Stimulated activated CD8-positive, alpha-beta memory T cell treated with anti-CD3 and anti-CD28 coated beads, Interleukin-7, amount 100 ng/mL, for 24 hours (primary cell): ENCODE measurements at places on chromosomes 2 and 18.

- no peak for DNase-seq
Measured at GRCh38 chr2:56262241-56262640, 78.5 kb downstream of the CCDC85A start.

GRCh38 chr2:230865766-230866755, 1.3 kb downstream of the ITM2C start:
- no peak for DNase-seq

DNA sequence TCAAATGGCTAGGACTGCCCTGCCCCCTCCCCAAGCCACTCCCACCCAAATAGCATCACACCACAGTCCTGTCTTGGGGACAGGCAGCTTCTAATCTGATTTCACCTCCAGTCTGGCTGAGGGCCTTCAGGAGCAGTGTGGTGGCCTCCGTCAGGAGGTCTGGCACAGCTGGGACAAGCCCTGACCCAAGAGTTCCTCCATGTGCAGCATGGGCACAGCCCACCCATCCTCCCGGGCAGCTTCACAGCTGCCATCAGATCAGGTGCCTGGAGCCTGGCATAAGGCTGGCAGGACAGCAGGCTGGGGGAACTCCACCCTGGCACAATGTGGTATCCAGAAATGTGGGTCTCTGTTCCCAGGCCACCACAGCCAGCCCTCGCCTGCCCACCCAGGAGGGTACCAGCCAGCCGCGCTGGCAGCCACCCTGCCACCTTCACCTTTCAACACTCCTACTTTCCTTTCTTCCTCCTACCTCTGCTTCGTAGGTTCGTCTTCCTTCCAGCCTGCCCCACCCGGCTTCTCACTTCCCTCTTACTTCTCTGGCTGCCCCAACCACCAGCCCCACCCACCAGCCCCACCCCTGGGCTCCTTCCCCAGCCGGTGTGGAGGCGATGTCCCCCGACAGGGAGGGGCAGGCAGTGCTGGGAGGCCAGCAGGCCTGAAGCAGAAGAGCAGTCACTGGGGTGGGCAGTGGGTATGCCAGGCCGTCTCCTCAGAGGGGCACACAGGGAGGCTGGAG, at the start of gene CAPG:
Gene CAPG (minus strand): TSS at position 522 of the 739 bp plus-strand sequence. CDS start 8,221 bp downstream, outside the sequence.
- no peak for DNase-seq

- DNase-seq = no peak
Measured at GRCh38 chr2:184532551-184532950, 65.8 kb upstream of the ZNF804A start.

- no peak for DNase-seq
Measured at GRCh38 chr18:7572822-7573221, 5.7 kb downstream of the PTPRM start.

- no peak for DNase-seq
Measured at GRCh38 chr2:63639344-63639743, 50.6 kb downstream of the MDH1 start.

- no peak for DNase-seq
Measured at GRCh38 chr2:127531221-127531648, 4.2 kb upstream of the MYO7B start.

DNA sequence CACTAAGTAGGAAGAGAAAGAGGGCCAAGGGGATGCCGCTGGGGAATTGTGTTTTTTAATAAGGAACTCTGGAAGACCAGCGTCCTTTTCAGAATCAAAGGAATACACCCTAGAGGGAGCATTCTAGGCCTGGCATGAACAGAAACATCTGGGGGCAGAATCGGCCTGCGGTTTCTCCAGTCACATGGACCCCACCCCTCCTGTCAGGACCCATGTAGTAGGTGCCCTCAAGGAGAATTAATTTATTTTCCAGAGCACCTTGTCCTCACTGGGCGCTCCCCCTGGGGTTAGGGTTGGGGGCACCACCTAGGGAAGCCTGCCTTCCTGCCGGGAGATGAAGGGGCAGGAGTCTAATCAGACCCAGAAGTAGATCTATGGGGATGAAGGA, 44.2 kb downstream of the TMEM37 start:
- DNase-seq = no peak

- no peak for DNase-seq
Measured at GRCh38 chr2:226199555-226199954, 600.1 kb downstream of the IRS1 start.

- no peak for DNase-seq
Measured at GRCh38 chr2:35731674-35732073, 623.9 kb upstream of the CRIM1 start.

DNA sequence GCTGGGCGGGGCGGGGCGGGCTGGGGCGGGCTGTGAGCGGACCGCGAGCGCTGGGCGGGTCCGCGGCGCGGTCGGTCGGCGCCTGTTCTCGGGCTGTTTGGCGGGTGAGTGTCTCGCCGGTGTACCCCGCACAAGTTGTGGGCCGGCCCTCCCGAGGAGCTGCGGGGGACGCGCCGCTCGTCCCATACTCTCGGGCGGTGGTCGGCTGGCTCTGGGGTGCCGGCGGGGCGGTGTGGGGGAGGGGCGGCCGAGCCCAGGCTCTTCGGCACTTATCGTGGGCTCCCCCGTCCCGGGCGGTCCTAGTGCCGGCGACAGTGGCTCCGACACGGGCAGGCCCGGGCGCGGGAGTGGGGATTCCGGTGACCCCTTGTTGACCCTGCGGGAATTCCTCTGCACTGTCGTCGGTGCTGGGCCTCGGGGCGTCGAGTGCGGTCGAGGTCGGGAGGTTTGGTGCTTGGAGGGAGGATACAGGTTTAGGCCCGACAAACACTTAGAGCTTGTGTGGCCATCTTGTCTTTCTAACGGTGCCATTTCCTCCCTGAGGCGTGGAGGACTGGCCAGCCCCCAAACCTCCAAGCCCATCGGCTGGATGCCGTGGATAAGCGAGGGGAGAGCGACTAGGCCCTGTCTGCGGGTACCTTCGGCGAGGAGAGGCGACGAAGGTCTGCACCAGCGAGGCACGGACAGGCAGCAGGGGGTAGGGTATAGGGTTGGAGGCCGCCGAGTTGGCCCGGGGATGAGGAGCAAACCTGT, at the start of gene SEPTIN2:
Gene SEPTIN2 (plus strand): TSS at position 47 of the 753 bp plus-strand sequence. CDS start 8,308 bp downstream, outside the sequence.
- DNase-seq = peak; percentile 47

GRCh38 chr18:13502585-13502984, 223.8 kb downstream of the FAM210A start:
- DNase-seq = no peak

GRCh38 chr2:135890835-135891234, 14.6 kb upstream of the MCM6 start:
- DNase-seq = no peak

DNA sequence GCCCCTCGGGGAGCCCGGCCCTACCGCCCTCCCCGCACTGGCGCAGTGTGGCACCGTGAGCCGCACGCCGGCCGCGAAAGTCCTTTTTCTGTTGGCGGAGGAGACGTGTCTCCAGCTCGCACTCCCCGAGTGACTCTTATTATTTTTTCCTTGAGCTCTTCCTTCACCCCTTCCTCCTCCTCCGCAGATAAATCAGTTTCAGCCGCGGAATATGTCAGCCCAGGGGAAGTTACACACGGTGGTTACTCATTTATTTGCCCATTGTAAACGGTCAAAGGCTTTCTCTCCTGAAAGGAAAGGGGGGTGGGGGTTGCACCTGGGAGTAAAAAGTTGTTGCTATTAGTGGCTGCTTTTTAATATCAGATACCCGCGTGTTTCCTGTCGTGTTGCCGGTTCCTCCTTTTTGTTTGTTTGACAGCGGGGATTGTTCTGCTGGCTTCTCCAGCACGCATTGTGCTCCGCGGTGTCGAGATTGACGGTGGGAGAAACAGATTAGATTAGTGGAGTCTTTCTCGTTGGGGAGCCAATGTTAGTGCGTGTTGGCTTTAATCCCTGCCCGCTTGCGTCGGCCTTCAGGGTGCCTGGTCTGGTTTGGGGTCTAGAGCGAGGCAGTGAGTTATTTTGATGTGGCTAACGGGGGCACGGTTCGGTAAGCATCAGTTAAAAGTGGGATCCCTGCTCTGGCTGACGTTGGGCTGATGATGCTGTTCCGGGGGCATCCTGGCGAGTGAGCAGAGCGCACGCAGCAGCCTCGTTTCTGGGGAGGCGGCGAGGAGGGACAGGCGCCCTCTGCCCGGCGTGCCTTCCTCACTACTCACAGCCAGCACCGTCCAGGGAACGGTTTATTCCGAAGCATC, 1.6 kb downstream of the CRIM1 start:
- no peak for DNase-seq

DNA sequence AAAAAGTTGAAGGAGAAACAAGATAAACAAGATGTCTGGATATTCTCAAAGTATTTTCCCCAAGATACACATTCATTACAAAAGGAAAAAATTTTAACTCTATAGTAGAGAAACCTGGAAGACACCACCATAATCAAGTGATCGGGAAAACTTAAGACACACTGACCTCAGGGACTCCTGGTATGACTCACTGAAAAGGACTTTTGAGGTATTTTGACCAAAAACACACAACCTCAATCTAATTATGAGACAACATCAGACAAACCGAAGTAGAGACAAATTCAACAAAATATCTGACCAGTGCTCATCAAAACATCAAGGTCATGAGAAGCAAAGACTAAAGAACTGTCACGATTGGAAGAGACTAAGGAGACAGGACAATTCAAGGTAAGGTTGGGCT, 34.7 kb downstream of the LPIN2 start:
- DNase-seq = no peak

- DNase-seq = no peak
Measured at GRCh38 chr2:238635647-238636051, 208.9 kb downstream of the ASB1 start.

DNA sequence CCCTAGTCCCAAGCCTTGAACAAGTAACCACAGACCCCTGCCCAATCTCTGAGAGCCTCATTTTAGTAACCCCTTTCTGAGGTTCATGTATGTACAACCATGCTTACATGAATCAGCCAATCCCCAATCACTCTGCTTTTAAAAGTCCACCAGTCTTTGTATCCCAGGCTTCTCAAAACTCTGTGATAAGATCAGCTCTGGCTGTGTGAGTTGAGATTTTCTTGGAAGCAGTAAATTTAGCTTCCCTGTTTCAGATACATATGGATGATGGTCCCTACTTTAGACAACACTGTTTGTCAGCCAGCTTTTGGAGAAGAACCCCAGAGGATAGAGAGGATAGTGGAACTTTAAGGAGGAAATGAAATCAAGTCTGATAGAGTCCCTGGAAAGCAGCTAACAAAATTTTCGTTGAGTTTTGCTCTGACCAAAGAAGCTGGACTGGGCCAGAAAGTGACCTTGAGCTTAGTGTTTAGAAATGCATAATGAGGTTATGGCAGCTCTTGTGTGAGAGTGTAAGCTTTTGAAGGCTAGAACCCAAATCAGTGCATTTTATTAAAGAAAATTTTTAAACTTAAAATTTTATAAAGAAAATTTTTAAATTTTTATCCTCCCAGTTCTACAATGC, 3.7 kb downstream of the ADNP2 start:
- DNase-seq = no peak

DNA sequence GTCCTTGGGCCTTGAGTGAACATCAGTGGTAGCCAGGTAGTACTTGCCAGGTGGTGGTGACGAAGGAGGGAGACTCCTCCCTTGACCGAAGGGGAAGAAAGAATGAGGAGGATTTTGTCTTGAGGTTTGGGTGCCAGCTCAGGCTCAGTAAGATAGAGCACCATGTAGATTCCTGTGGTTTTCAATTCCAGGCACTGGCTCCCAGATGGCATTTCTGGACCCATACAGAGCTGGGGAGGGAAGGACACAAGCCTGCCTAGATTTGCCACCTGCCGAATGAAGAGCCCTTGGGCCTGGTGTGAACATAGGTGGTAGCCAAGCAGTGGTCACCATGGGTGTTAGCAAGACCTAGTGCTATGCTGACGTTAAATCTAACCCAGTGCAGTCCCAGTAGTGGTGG, 108.8 kb upstream of the UBE2E3 start:
- DNase-seq = no peak

DNA sequence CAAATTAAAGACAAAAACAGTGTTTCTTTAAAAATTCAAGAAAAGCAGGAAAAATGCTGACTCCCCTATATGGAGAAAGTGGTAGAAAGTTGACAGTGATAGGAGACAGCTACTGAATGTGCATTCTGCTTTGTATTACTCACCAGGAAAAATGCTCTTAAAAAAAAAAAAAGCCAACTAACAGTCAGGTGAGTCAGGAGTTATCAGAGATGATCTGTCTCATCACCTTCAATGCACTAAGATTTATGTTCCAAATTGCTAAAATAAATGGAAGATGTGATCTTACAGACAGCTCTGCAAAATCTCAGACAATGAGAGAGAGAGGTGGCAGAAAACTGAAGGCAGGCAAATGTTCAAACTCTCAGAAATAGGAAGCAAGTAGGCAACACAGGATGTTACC, 47.6 kb upstream of the ZNF521 start:
- no peak for DNase-seq

DNA sequence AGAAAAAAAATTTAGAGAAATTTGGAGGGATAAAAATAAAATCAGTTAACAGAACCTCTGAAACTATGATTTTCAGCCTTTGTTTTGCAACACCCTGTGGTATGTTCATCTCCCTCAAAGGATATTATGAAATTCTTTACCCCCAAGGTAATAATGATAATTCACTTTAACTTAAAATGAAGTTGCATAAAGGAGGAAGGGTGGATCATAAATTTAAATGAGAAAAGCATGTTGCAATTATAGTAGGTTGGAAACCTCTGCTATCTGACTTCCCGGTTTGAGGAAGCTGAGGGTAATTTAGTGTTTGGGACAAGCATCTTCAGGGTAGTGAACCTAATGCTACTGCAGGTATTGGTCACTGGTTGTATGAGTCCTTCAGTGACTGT, 102.9 kb downstream of the BABAM2 start:
- no peak for DNase-seq

DNA sequence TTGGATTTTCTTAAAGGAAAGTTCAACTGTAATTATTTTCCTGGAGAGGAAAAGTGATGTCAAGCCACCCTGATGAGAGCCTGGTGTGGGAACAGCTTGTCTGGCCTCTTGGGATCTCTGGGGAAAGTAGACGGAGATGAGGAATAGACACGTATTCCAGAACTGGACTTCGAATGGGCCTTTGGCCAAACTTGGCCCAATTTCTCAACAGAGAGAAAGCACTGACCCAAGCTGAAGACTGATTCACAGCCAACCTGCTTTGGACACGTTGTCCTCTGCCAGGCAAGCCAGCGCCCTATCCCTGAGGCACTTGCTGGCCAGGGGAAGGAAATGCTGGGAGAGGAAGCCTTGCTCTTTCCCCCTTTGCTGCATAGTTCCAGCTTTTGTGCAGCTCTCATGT, 70.8 kb upstream of the CTAGE1 start:
- DNase-seq = no peak
